ENCODE measurements at places on chromosomes 5 and 9. TPM values are rescaled to one million over a fixed set of nuclear protein-coding genes. Genes with fewer than 3 reads are reported as not detected.
A peak's percentile ranks its signal among the peaks of the same experiment; 100 is the strongest.

DNA sequence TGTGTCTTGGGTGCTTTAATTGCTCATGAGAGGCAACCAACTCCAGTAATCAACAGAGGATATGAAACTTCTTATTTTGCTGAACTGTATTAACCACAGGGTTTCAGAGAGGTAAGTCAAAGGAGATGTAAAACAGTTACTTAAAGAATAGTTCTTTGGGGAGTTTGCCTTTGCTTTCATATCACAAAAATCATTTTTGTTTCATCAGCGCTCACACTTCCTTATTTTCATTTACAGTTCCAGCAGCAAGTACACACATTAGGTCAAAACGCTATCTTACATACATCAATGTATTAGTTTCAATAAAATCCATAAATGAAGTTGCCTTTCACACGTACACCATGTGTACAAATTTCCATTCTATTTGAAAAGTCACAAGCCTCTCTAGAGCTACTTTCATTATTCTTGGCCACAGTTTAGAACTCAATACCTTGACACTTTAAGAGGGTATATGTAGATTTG, 50.1 kb downstream of the ST8SIA4 start:
- peak; percentile 53 for DNase-seq
- peak overlapping the region; percentile 80 for H3K27ac ChIP-seq
- H3K36me3 ChIP-seq, result peaks cover 37% of the 10 kb centered on the region

SPATA31C1 gene
- polyA plus RNA-seq, result not detected

NEURL1B gene
- 0.19 TPM for polyA plus RNA-seq

DNA sequence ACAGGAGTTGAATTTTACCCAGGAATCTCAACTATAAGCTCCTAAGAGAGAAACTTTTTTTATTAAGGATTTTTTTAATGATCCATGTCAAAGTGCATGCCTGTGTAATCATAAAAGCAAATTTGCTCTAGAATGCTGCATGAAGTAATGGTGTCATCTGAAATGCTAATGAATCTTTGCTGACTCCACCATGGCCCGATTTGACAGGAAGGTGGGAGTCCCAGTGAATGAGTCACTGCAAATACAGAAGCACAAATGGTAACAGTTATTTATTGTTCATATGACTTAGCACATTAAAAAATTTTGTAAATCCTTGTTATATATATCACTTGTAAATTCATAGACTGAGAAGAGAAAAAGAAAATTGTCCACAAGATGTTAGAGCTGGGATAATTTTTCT, 341.3 kb downstream of the RASEF start:
- DNase-seq, result no peak
- no peak overlapping the region for H3K4me3 ChIP-seq
- no peaks in the 10 kb centered on the region for H3K4me1 ChIP-seq
- H3K36me3 ChIP-seq, result no peaks in the 10 kb centered on the region
- H3K27me3 ChIP-seq, result no peaks in the 10 kb centered on the region

DNA sequence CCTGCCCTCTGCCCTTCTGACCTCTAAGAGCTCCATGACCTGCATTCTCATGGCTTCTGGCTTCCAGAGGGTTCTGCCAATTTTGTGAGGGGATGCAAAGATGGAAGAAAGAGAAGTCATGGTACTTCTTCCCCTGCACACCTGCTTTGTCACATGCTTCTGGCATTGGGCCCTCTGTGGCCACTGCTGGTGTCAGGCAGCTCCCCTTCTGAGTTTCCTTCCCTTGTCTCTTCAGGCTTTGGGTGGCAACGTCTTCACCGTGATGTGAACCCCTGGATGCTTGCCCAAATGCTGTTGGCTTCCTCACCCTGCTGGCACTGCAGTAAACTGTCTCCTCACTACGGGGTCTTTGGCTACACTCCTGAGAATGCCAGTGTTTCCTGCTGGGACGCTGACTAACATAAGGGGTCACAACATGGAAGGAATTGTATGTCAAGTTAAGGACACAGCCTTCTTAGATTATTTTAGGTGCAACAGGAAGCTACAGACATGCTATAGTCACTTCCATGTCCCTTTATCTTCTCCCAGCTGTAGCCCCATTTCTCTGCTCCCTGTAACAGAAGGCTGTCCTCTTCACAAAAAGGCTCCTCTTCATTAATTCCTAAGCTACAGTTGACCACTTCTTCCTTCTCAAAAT, 8.9 kb upstream of the CLINT1 start:
- no peak overlapping the region for H3K27ac ChIP-seq
- no peaks in the 10 kb centered on the region for H3K4me1 ChIP-seq
- H3K4me3 ChIP-seq, result no peak overlapping the region
- no peak for DNase-seq
- H3K36me3 ChIP-seq, result no peaks in the 10 kb centered on the region

DNA sequence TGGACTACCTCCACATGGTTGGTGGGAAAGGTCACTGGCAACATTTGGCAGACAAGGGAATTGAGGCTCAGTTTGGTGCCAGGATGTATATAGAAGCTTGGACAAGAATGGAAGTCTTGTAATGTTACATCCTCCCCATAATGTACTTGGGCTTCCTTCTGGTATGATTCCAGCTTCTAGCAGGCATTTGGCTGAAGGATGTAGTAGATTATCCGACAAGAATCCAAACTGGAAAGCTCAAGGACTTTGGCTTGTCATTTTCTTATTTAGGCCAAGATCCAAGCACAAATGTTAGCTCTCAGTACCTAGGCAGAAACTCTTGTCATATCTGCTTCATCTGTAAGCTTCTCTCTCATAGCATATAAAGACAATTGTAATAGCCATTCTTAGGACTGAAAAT, 209.1 kb downstream of the MAPKAP1 start:
- H3K27ac ChIP-seq, result no peak overlapping the region
- no peak for DNase-seq
- H3K36me3 ChIP-seq, result peaks cover 2% of the 10 kb centered on the region
- H3K27me3 ChIP-seq, result no peaks in the 10 kb centered on the region
- no peaks in the 10 kb centered on the region for H3K4me1 ChIP-seq

MCTP1 gene
- 12.8 TPM for polyA plus RNA-seq

DNA sequence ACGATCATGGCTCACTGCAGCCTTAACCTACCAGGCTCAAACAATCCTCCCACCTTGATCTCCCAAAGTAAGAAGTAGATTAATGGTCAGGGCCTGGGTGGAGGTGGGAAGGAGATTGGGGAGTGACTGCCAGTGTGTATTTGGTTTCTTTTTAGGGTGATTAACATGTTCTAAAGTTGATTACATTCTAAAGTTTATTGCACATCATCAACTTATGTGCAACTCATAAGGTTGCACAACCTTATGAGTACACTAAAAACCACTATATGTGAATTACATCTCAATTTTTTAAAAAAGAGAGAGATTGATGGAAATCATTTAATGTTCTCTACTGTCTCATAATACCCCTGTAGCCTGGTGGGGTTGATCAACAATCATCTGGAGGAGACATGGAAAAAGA, 218.1 kb downstream of the AOPEP start:
- no peak overlapping the region for H3K4me3 ChIP-seq
- DNase-seq, result no peak
- no peaks in the 10 kb centered on the region for H3K27me3 ChIP-seq
- no peak overlapping the region for H3K27ac ChIP-seq
- H3K36me3 ChIP-seq, result no peaks in the 10 kb centered on the region
- no peaks in the 10 kb centered on the region for H3K4me1 ChIP-seq

- no peaks in the 10 kb centered on the region for H3K27me3 ChIP-seq
- peak overlapping the region; percentile 36 for H3K27ac ChIP-seq
- no peak for DNase-seq
These were observed 6.0 kb downstream of the RPL37 start for GRCh38 chr5:40828690-40829661.

SLC6A3 gene
- not detected for polyA plus RNA-seq

- DNase-seq, result no peak
- no peak overlapping the region for H3K4me3 ChIP-seq
- H3K36me3 ChIP-seq, result no peaks in the 10 kb centered on the region
These were observed 444.8 kb downstream of the TLR4 start for GRCh38 chr9:118148990-118149389.

All from CD14-positive monocyte (primary cell).